ENCODE measurements at places on chromosomes 7 and 10.

DNA sequence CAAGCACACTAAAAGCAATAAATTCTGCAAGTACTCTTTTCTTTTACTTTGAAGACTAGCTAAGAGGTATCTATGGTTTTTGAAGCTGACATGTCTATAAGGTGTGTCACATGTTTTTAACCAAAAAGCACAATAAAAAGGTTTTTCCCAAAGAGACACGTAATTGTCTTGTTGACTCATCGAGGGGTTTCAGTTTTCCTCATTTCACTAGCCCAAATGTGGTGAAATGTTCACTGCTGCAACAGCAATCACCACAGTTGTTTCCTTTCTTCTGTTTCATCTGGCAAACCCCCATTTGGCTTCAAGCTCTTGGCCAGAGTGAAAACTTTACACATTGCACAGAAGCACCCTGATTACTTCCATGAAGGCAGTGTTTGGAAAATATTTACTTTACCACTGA lies 3.8 kb upstream of the HOXA4 start:
- DNase-seq, result no peak

GRCh38 chr7:87445897-87446296 lies 29.6 kb downstream of the ABCB4 start:
- DNase-seq, result no peak

- no peak for DNase-seq
These were observed 149.3 kb downstream of the TCERG1L start for GRCh38 chr10:131162211-131162610.

- no peak for DNase-seq
These were observed 133.7 kb downstream of the LRRN3 start for GRCh38 chr7:111224354-111225231.

DNA sequence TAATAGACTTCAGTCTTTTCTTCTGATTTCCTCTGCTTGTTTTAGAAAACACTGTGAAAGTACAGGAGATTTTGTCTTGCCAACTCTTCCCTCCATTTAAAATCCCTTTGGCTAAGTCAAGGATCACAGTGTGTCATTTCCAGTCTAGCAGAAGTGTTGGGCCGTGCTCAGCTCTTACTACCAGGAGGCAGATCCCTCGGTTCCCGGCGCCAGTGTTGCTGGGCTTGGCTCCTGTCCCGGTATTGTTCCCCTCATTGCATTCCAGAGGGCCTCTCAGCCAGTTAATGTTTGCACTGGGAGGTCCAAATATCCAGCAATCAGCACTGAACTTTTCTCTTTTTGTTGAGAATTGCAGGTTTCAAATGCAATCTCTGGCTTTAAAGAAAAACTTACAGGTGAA lies 612.1 kb upstream of the MGMT start:
- DNase-seq, result no peak

- no peak for DNase-seq
These were observed 549.4 kb downstream of the SORCS1 start for GRCh38 chr10:106615081-106615480.

- no peak for DNase-seq
These were observed 29.6 kb downstream of the IDE start for GRCh38 chr10:92544296-92544695.

GRCh38 chr10:1516492-1517165 lies 220.7 kb downstream of the ADARB2 start:
- no peak for DNase-seq

DNA sequence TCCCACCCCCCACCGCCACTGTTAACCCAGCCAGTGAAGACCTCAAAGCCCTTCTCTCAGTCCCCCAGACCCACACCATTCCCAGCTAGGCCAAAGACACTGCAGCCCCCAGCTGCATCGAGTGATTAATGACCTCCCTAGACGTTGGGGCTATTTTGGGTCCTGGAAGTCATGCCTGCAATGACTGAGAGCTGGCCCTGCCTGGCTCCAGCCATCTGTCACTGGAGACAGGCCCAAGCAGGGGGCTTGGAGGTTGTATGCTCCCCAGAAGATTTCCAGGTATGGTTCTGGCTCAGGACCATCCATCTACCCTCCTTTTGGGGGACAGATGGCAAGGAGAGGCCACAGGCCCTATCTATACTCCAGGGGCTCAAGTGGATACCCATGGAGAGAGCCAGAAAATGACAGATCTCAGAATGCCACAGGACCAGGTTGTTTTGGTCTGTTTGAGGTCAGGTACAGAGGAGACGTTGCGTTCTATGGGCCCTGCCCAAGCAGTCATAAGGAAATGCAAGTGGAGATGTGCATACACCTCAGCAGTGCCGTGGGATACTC lies 5.1 kb downstream of the KCNIP2 start:
- DNase-seq, result no peak

DNA sequence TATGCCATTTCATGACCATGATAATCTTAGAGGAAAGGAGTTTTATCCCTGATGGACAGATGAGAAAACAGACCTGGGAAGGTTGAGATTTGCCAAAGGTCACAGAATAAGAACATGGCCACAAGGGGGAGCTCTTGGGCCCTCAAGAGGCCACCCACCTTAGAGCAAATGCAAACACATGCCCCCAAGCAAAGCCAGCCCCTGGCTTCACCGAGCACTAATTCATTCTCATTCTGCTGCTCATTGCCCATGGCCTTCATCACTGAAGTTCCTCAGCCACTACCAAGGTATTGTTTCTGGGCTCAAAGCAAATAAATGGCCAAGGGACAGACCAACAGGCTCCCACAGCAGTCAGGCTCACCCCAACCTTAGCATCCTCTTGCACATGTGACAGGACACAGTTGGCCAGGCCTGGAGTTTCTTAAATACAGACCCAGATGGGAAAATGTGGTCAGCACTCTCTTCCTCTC lies 44.2 kb downstream of the PDLIM1 start:
- peak; percentile 15 for DNase-seq

DNA sequence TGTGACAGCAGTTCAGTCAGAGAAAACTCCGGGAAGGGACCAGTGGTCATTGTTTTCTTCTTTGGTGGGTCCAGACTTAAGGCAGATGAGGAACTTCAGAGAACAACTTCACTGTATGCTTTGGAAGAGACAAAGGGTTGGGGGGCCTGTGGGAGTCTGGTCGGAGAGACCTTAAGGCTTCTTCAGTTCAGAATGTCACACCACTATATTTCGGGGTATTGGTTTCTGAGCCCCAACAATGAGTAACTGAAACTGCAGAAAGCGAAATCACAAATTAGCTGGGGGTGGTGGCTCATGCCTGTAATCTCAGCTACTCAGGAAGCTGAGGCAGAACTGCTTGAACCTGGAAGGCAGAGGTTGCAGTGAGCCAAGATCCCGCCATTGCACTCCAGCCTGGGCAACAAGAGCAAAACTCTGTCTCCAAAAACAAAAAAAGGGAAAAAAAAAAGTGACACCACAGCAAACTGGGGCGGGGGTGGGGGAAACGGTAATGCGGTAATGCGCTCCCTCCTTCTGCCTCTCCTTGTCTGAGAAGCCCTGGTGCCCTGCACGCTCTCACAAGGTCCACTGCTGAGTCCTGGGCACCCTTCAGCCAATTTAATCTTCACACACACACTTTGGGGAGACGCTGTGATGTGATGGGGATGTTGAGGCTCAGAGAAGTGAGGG lies 2.2 kb upstream of the ADIRF start:
- no peak for DNase-seq

GRCh38 chr10:59718257-59718656 lies 8.6 kb upstream of the SLC16A9 start:
- no peak for DNase-seq

All from activated CD8-positive, alpha-beta memory T cell treated with anti-CD3 and anti-CD28 coated beads for 4 hours (primary cell).